Neuronal stem cell (in vitro differentiated cells): ENCODE measurements at places on chromosomes 2 and 18.

- no peak for DNase-seq
Measured at GRCh38 chr2:199662255-199662654, 188.7 kb downstream of the FTCDNL1 start.

GRCh38 chr2:226524381-226524843 lies 275.2 kb downstream of the IRS1 start:
- no peak for DNase-seq

DNA sequence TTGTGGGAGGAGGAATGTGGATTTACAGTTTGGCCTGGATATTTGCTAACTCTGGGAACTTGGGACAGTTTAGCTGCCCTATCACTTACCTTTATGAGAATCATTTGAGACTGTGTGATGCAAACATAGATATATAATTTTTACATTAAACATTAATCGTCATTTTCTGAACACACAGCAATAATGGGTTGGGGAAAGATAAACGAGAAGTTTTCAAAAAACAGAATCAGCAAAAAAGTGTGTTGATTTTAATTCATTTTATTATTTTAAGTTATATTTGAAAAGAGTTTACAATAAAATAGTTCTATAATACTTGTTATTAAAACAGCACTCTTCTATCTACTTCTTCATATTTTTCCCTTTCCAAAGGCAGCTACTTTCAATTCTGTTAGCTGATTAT lies 813.3 kb downstream of the SLC4A3 start:
- no peak for DNase-seq

GRCh38 chr2:46072101-46072820 lies 224.9 kb upstream of the EPAS1 start:
- no peak for DNase-seq

DNA sequence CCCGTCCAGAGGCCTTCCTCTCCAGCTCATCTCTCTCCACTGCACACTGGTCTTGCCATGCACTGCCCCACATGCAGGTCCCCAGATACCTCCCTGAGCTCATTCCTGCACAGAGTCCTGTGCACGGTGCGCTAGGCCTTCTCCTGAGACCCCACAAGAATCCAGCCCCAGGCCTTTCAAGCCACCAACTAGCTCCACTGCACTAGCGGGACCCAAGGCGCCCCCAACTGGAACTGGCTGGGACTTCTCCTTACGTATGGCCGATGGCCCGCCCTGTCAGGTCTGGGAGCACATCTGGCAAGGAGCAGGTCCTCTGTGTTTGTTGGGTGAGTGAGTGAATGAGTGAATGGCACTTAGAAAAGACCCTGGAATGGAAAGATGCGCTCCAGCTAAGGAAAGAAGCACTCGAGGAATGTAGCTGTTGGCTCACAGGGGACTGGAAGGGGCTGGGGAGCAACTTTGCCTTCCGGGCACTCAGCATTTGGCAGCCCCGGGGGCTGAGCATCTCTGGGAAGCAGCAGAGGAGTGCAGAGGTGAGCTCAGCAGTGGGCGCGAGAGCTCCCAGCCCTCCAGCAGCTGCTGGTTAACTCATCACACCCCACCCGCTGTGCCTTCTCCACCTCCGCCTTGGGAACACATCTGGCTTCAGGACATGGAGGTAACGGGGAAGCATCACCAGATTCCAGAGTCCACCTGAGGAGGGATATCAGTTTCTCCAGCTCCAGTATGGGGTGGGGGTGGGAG lies 223.1 kb downstream of the GLI2 start:
- DNase-seq = peak; percentile 33

GRCh38 chr2:233275223-233275622 lies 23.8 kb downstream of the ATG16L1 start:
- DNase-seq = no peak

GRCh38 chr2:134167015-134167414 lies 86.9 kb upstream of the MGAT5 start:
- DNase-seq = no peak

GRCh38 chr2:14388724-14389123 lies 243.8 kb upstream of the LRATD1 start:
- DNase-seq = no peak

- no peak for DNase-seq
Measured at GRCh38 chr18:22427822-22428549, 10.3 kb upstream of the CTAGE1 start.

GRCh38 chr2:213266421-213266820 lies 17.8 kb upstream of the SPAG16 start:
- no peak for DNase-seq

DNA sequence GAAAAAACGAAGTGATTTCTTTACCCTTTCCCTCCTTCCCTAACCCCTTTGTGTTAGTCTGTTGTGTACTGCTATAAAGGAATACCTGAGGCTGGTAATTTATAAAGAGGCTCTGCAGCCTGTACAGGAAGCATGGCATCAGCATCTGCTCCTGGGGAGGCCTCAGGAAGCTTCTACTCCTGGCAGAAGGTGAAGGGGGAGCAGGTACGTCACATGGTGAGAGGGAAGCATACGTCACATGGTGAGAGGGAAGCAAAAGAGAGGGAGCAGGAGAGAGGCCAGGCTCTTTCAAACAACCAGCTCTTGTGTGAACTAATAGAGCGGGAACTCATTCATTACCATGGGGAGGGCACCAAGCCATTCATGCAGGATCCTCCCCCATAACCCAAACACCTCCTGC lies 126.2 kb downstream of the CAPN13 start:
- no peak for DNase-seq

GRCh38 chr2:28451793-28452533 lies 43.9 kb upstream of the PLB1 start:
- no peak for DNase-seq
